ENCODE measurements at places on chromosomes 11 and 22.

GRCh38 chr11:125591649-125592304 lies 875 bp upstream of the STT3A start:
- DNase-seq: peak; percentile 32

DNA sequence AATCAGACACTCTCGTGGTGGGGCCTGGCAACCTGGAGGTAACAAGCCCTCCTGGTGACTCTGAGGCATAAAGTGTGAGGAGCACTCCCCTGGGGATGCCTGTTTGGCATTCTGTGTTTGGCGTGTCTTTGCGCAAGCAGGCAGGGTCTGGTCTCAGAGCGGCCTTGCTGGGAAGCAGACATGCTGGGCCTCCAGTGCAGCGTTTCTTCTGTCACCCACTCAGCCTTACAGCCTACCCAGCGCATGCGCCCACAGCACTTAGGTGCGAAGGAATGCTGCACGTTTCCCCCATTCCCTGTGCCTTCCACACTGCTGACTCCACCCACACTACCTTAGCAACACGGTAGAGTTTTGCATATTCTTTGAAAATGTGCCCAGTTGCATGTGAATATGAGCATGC lies 7.4 kb upstream of the CXCR5 start:
- DNase-seq: no peak

DNA sequence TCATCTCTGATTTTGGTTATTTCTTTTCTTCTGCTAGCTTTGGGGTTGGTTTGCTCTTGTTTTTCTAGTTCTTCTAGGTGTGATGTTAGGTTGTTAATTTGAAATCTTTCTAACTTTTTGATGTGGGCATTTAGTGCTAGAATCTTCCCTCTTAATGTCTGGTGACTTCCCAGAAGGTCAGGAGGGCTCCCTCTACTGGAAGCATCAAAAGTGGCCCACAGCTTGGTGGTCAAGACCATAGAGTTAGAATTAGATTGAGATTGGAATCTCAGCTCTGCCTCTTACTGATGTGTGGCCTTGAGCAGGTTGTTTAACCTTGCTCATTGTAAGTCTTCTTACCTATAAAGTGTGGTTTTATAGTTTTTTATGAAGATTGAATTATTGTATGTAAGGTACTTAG lies 99.3 kb downstream of the FDX1 start:
- DNase-seq: no peak

- no peak for DNase-seq
Observed at GRCh38 chr22:19098157-19098556, 24.1 kb downstream of the DGCR2 start.

- no peak for DNase-seq
Observed at GRCh38 chr22:29393019-29393608, 4.7 kb upstream of the AP1B1 start.

GRCh38 chr11:113420808-113421207 lies 33.2 kb downstream of the ANKK1 start:
- DNase-seq: no peak

DNA sequence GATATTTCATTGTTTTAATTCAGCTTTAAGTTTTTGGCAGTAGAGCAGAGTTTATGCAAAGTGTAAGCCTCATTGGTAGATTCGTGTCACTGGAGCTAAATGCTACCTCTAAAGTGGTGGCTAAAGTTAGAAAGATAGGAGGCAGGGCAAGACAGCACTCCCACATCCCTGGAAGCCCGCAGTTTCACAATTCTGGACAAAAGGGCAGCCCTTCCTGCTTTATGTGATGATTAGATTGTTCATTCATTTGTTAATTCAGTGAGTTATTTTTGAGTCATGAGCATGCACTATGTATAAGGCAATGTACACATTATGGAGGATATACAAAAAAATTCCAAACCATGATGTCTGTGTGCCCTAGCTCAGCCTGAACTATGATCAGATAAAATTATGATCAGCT lies 52.1 kb upstream of the EIF3M start:
- no peak for DNase-seq

GRCh38 chr11:94639901-94640721 lies 72.9 kb downstream of the PIWIL4 start:
- DNase-seq: no peak

GRCh38 chr11:96736601-96737000 lies 346.8 kb downstream of the JRKL start:
- peak; percentile 6 for DNase-seq

DNA sequence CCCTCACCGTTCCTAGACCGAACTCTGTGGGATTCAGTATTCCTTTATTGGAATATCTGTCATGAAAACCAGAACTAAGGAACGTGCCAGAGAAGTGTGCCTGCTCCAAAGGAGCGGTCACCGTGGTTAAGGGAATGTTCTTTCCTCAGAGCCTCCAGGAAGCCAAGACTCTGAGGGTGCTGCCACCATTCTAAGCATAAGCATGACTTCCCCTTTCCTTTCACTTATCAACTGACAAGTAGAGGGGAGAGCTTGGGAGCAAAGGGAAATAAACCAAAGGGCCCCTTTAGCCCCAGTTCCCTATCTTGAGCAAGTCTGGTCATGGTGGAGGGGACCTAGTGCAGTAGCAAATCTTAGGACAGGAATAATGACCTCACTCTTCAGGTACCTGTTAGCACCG lies 26.8 kb downstream of the CTR9 start:
- DNase-seq: no peak

DNA sequence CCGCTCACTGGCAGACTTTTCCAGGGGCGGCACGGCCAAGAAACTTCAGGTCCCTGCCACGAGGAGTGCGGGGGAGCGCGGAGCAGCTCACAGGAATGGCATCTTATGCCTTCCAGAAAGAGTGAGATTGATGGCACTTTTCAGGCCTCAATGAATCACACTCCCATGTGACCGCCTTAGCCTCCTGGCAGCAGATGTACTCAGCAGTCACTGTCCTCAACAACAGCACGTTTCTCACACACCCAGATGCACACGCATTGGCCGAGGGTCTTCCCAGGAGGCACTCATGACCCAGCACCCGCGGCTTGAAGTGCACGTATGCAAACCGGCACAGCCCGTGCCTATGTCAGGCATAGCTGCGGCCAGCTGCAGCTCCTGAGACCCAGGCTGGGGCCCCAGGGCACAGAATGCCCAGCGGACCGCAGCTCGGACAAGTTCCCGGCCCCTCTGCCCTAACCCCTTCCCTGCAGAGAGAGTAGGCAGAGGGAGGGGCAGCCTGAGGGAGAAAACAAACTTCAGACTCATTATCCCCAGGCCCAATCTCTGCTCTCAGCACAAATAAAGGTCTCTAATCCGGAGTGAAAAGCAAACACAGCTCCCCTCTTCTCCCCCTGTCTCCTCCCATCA lies 48.3 kb downstream of the RPUSD4 start:
- DNase-seq: peak; percentile 93

DNA sequence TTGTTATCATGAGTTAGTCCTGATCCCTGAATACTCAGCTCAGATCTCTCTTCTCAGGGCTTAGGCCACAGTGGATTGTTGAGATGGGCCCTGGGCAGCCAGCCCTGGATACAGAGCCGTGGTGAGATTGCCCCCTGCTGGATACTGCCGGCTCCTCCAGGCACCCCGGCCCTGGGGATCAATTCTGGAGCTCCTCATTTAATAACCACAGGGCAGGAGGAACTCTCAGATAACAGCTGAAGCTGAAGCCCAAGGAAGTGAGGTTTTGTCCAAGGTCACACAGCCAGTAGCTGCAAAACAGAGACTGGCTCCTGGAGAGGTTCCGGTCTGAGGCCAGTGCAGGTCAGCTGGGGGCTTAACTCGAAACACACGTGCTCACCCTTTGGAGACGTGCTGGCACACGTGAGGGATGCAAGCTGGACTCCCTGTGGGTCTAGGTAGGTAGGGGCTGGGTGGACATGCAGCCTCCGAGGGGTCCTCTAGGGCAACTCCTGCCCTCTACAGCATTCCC lies 16.0 kb downstream of the USH1C start:
- DNase-seq: peak; percentile 19

DNA sequence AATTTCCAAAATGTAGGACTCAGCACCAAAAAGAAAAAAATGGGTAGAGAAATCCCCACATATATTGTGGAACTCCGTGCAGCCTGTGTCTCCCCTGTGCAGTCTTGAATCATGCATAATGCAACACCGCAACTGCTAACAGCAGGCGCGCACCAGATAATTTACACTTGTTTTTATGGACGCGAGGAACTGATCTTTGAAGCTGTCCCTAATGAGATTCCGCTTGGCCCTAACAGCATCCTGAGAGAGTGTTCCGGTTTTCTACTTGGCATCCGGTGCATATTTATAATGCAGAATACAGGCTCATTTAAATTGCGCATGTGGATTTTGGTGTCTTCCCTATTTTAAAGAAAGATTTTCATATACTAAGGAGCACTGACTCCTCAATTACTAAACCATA lies 21.1 kb downstream of the MPPED2 start:
- DNase-seq: no peak

- no peak for DNase-seq
Observed at GRCh38 chr11:122656631-122657101, 1.1 kb downstream of the UBASH3B start.

DNA sequence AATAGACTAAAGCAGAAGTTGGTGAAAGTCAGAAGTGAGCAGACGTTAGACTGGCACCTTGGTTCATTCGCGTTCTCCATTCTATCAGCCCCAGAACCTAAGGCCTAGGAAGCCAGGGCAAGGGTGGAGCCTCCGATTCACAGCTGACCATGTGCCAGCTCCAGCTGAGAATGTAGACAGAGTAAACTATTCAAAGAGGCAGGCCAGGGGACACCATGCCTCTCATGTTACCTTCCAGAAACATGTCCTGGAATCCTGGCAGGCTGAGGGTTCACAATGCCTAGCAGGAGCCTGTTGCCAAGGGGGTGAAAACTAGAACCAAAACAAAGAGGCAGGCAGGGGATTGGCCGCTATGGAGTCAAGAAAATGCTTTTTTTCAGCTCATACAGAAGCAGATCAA lies 224.4 kb upstream of the POU2AF2 start:
- DNase-seq: no peak

- no peak for DNase-seq
Observed at GRCh38 chr11:88464528-88464927, 127.0 kb upstream of the CTSC start.

DNA sequence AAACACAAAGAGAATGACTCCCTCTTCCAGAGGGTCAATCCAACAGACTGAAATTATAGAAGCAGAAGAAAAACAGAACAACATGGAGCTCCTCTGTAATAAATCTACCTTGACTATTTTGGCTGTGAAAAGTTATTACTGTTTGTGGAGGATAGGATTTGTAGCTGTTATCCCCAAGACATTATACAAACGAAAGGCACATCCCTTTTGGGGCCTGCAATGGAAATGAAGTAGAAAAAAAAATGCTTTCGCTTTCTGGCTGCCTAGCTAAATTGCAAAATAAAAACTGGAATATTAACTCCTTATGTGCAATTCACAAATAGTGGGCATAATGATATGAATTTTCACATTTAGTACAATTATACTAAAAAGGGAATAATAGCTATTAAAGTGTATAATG lies 123.8 kb upstream of the CCDC179 start:
- DNase-seq: no peak

DNA sequence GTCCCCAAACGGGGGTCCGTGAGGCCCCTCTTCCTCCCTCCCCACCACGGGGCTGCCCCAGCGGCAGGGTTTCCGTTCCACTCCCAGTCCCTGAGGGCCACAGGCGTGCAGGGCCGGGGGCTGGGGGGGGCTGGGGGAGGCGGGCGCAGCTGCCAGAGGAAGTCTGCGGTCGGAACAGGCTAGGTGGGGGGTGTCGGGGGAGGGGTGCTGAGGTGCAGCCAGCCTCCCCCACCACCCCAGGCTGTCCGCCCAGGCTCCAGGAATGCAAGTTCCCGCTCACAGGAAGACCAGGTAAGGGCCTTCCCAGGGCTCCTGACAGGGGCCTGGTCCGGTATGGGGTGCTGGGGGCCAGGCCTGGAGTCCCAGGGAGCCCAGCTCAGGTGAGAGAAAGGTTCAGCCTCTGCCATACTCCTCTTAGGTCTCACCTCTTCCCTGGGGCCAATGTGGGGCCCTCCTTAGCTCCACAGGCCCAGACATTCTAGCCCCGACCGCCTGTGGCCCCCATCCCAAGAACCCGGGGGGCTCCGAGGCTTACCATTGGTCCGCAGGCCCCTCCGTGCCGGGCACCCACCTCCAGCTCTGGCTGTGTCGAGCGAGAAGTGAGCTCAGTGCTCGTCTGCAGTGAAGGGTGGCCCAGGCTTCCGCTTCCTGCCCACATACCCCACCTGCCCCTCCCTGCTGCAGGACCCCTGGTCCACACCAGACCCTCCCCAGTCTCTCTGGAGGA lies at the start of gene PTPRCAP:
PTPRCAP (minus strand) TSS at position 601 of the 727 bp plus-strand sequence; CDS start at position 538, 63 bp downstream.
- peak; percentile 22 for DNase-seq

GRCh38 chr11:8707541-8708191 lies 25.1 kb downstream of the RPL27A start:
- DNase-seq: peak; percentile 35

DNA sequence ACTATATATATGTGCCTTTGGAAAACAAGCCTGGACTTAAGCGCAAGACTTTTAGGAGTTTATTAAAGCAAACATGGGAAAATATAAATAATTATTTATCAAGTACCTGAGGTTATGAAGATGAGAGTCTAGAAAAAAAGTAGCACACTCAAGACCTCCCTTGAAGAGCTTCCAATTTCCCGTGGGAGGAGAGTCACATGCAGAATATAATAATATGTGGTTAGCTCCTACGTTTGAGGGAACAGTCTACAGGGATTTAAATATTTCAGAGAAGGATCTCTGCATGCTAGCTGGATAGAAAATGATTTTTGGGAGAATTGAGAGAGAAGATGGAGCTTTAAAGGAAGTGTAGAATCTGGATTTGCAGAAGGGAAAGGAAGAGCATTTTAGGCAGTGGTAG lies 183.8 kb downstream of the SWAP70 start:
- peak; percentile 62 for DNase-seq

DNA sequence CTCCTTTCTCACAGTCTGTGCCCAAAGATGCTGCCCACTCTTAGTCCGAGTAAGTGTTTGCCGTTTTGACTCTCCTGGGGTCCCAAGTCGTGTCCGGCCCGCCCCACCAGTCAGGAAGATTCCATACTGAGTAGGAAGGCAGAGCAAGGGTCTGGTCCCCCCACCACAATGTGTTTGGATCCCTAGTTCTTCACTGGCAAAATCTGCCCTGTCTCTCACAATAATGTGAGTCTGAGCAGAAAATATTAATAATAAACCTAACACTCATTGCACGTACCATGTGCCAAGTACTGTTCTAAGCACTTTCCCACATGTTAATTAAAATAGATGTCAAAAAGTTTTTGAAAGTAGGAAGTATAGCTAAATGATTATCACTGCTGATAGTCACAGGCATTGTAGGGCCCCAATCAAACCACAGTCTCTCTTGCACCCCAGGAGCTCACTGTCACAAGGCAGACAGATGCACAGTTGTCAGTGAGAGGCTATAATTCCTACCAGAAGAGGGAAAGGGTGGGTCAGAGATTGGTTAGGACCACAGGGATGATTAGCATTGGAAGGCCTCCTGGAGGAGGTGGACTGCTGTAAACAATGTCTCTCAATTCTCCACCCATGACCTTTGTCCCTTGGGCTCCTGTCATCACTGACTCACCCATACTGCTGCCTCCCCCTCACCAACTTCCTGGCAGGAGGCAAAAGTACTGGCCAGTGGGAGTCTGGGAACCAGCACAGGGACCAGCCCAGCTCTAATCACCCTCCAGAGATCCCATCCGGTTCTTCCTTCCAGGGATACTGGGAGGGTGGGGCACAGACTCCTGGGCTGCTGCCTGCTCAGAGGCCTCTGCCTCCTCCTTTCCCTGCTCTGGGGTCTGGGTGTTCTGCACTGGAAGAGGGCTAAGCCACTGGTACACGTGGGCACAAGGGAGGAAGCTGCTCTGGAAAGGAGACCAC lies 1.0 kb upstream of the POLD4 start:
- DNase-seq: peak; percentile 91

All from fibroblast of skin of right quadriceps (primary cell).